ENCODE measurements at places on chromosomes 7 and 10.

- no peak for DNase-seq
Observed at GRCh38 chr7:35485436-35485835, 209.5 kb downstream of the HERPUD2 start.

GRCh38 chr7:108313086-108313485 lies 143.2 kb downstream of the NRCAM start:
- no peak for DNase-seq

DNA sequence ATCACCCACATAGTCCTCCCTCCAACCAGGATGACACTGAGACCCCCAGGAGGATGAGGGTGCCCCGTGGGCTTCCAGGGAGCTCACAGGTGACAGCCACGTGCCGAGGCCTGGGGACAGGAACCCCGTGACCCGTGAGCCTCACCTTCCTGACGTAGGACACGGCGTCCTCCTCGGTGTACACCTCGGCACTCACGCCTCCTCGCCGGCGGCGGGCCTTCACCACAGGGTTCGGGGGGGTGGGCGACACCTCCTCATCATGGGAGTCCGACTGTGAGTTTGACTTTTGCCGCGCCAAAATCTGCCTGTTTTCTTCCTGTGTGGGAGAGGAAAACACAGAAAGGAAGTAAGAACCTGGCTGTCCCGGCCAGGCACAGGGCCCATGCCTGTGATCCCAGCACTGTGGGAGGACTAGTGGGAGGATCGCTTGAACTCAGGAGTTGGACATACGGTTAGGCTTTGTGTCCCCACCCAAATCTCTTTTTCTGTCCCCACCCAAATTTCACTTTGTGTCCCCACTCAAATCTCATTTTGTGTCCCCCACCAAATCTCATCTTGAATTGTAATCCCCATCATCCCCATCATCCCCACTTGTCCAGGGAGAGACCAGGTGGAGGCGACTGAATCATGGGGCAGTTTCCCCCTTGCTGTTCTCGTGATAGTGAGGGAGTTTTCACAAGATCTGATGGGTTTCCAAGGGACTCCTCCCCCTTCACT lies 45.9 kb upstream of the DNAAF5 start:
- DNase-seq, result no peak

DNA sequence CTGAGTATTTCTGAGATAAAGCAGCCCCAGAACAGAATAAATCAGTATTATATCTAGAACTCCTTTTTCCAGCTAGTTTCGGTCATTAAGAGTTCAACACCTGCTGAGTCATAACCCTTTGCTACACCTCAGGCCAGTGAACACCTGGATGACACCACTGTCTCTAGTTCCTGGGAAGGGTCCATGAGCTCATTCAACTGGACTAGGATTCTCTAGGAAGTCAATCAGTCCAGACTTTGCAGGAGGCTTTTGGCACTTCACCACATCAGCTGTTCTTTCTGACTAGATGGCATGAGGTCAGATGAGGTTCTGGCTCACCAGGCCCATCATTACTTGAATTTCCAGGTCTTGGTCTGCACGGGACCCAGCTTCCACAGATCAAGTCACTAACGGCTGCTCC lies 11.7 kb downstream of the SLC39A12 start:
- no peak for DNase-seq

- no peak for DNase-seq
Observed at GRCh38 chr7:155831807-155832524, 19.7 kb upstream of the SHH start.

DNA sequence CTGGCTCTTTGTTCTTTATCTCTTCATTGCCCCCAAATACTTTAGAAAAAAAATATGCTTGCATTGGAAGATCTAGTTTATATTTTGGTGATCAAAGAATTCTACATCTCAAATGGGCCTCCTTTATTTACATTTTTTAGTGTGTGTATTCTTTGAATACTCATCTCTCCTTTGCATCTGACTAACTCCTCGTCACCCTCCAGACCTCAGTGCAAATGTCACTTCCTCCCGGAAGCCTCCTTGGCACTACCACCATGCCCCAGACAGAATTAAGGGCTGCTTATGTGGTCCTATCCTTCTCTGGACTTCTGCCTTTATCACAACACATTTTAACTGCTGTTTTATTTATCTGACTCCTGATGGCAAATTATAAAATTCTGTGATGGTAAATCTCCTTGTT lies 52.0 kb upstream of the PPP1R3C start:
- no peak for DNase-seq

GRCh38 chr10:93178226-93178625 lies 104.5 kb downstream of the CYP26A1 start:
- no peak for DNase-seq

DNA sequence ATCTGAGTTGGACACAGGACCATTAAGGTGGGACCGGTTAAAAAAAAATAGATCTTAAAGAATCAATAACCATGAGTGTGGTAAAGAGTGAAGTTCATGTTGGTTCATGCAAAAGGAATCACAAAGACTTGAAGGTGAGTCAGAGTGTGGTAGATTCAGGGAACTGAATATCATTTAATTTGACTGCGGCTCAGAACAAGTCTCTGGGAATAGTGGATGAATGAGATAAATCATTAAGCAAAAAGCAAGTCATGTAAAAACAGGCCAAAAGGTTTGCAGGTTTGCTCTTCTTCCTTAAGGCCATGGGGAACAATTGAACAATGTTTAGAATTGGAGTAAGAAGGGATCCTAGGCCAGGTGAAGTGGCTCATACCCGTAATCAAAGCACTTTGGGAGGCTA lies 385.8 kb downstream of the ETV1 start:
- DNase-seq, result no peak

DNA sequence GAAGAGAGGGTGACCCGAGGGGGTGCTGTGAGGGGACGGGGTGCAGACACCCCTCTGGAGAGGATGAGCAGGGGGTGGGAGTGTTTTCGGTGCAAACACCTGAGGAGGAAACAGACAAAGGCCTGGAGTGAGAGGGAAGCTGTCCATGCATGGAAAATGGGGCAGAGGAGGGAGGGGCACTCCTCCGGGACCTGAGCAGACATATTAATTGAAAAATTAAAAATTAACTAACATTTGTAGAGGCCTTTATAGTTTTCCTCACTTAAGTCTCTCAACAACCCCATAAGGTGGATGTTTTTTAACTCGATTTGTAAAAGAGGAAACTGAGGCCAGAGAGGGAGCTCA lies 1.2 kb downstream of the VPS37D start:
- no peak for DNase-seq

DNA sequence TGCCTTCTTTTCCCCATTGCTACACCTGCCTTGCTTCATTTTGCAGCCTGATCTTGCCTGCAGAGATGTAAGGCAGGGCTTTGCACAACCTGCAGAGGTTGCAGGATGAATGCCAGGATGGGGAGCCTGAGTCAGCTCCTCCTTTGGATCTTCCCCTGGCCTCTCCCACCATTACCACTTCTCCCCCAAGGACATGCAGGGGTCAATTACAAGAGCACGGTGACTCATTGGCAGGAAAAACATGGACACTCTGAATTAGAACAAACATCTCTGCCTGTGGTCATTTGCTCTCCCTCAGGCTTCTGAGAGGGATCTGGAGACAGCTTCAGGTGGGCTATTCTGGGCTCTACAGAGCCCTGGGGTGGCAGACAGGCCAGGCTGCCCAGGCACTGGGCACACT lies 89.2 kb downstream of the HERPUD2 start:
- no peak for DNase-seq

GRCh38 chr10:1589257-1589656 lies 148.1 kb downstream of the ADARB2 start:
- no peak for DNase-seq

DNA sequence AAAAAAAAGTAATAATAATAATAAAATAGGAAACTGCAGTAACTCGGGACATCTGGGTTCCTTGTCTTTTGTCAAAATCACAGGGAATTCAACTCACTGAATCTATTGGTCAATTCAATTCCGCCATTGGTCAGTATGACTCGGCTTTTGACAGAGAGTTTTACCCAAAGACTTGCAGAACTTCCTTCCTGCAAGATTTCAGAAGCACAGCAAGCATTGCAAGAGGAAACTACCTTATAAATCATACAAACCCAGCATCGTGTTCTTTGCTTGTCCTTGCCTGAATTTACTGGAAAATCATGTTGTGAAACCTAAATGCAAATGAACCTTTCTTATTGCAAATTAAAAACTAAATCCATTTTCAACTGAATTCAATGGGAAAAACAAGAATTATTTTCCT lies 15.5 kb downstream of the KLF6 start:
- DNase-seq, result no peak

- no peak for DNase-seq
Observed at GRCh38 chr10:133117688-133118071, 30.0 kb downstream of the ADGRA1 start.

All from effector memory CD4-positive, alpha-beta T cell (primary cell).